Transverse colon (tissue), 4 donors: ENCODE measurements at places on chromosomes 6 and 20. TPM values are rescaled to one million over a fixed set of nuclear protein-coding genes. Genes with fewer than 3 reads are reported as not detected.

DNA sequence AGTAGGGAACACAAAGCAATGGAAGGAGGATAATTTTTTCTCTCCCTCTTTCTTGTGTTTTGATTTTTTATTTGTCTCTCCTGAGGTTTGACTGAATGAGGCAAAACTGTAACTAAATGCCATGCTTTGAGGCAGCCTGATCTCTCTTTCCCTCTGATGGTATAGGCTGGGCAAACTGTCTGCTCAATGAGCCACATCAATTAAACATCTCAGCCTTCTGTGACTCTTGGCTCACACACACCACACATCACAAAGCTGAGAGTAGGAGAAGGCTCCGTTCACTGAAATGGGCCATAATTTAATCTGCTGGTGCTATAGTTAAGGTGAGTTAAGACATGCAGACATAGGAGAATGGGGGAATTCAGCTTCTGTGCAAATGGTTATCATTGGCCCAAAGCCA is 28.1 kb upstream of the SCGN start:
- no peak overlapping the region for H3K27ac ChIP-seq
- DNase-seq, result no peak
- H3K27me3 ChIP-seq, result no peaks in the 10 kb centered on the region
- H3K4me3 ChIP-seq, result no peak overlapping the region
- H3K4me1 ChIP-seq, result no peaks in the 10 kb centered on the region

DNA sequence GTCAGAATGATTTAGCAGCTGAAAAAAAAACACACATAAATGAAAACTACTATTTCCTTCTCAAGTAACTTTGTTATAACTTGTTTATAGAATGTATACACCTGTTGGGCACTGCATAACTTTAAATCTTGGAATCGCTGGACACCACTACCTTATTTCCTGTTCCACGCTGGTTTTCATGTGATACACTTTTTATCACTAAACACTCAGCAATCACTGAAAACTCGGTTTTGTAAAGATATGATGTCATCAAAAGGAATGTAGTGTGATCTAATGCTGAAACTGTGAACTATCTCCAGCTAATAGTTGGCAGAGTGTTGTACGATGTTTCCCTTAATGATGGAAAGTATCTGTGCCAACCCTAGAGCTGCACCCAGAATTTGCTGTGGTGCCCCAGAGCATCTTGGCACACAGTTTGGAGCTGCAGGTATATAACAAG is 127.9 kb downstream of the BACH2 start:
- H3K27ac ChIP-seq, result no peak overlapping the region
- no peak overlapping the region for H3K4me3 ChIP-seq
- no peaks in the 10 kb centered on the region for H3K36me3 ChIP-seq
- no peak for DNase-seq
- no peaks in the 10 kb centered on the region for H3K27me3 ChIP-seq

- no peak overlapping the region for H3K4me3 ChIP-seq
- H3K27me3 ChIP-seq, result no peaks in the 10 kb centered on the region
- peak overlapping the region; percentile 15 for H3K27ac ChIP-seq
- DNase-seq, result peak; percentile 80
- peaks cover 8% of the 10 kb centered on the region for H3K4me1 ChIP-seq
- no peaks in the 10 kb centered on the region for H3K36me3 ChIP-seq
Observed at GRCh38 chr6:111997078-111997852, 56.6 kb upstream of the CCN6 start.

- no peak overlapping the region for H3K27ac ChIP-seq
- H3K27me3 ChIP-seq, result no peaks in the 10 kb centered on the region
- H3K36me3 ChIP-seq, result no peaks in the 10 kb centered on the region
- no peak overlapping the region for H3K4me3 ChIP-seq
- H3K4me1 ChIP-seq, result no peaks in the 10 kb centered on the region
Observed at GRCh38 chr6:48186746-48187145, 75.7 kb upstream of the PTCHD4 start.

DNA sequence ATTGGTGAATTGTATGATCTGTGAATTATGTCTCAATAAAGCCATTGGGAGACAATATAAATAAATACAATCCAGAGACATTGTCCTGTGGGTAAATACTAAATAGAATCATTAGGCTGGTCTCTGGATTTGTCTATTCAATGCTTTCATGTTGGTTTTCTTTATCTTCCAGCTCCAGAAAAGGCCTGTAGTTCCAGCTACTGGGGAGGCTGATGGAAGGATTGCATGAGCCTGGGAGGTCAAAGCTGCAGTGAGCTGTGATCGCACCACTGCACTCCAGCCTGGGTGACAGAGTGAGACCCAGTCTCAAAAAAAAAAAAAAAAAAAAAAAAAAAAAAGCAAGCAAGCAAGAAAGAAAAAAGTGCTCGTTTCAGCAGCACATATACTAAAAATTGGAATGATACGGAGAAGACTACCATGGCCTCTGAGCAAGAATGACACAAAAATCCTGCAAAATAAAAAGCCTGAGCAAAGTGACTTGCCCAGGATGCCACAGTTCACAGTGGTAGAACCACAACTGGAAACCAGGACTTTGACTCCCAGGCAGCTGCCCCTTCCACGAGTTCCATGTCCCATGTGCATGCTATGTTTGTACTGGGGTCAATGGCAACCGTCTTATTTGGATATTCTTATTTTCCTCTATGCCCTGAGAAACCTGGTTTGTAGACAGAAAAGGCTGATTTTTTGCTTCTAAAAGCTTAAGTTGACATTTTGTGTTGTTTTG is 33.6 kb upstream of the GMPR start:
- H3K27ac ChIP-seq, result no peak overlapping the region
- no peaks in the 10 kb centered on the region for H3K27me3 ChIP-seq
- no peak for DNase-seq
- H3K4me3 ChIP-seq, result no peak overlapping the region

DNA sequence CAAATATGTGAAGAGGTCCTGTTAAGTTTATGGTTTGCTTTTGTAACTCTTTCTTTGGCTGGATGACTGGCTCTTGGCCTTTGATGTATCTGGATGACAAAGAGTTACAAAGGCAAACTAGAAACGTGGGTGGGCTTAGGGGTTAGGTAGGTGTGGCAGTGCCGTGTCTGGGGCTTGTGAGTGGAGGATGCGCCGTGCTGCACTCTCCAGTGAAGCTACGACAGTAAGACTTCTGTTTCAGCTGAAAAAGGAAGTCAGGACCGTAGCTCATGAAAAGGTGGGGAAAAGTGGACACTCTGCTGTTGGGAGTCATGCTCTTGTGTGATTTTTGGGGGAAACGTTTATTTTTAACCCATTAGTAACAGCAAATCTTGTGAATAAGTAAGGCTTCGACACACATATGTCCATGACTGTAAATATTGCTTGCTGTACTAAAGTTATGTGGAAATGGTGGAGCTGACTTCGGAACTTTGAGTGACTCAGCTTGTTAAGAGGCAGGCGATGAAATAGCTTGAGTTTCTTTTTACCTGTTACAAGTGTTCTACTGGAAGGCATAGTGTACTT is 45.6 kb downstream of the DUSP22 start:
- H3K4me3 ChIP-seq, result no peak overlapping the region
- no peaks in the 10 kb centered on the region for H3K4me1 ChIP-seq
- no peak for DNase-seq
- peak overlapping the region; percentile 44 for H3K27ac ChIP-seq
- H3K36me3 ChIP-seq, result no peaks in the 10 kb centered on the region

GRCh38 chr20:47951521-47951971 is 166.3 kb upstream of the SULF2 start:
- no peak for DNase-seq
- no peak overlapping the region for H3K27ac ChIP-seq
- no peaks in the 10 kb centered on the region for H3K4me1 ChIP-seq
- H3K27me3 ChIP-seq, result no peaks in the 10 kb centered on the region
- no peaks in the 10 kb centered on the region for H3K36me3 ChIP-seq

GRCh38 chr20:4230651-4231050 is 215.3 kb upstream of the RNF24 start:
- H3K27ac ChIP-seq, result no peak overlapping the region
- no peaks in the 10 kb centered on the region for H3K36me3 ChIP-seq
- DNase-seq, result no peak
- H3K4me1 ChIP-seq, result peaks cover 6% of the 10 kb centered on the region
- no peak overlapping the region for H3K4me3 ChIP-seq

DNA sequence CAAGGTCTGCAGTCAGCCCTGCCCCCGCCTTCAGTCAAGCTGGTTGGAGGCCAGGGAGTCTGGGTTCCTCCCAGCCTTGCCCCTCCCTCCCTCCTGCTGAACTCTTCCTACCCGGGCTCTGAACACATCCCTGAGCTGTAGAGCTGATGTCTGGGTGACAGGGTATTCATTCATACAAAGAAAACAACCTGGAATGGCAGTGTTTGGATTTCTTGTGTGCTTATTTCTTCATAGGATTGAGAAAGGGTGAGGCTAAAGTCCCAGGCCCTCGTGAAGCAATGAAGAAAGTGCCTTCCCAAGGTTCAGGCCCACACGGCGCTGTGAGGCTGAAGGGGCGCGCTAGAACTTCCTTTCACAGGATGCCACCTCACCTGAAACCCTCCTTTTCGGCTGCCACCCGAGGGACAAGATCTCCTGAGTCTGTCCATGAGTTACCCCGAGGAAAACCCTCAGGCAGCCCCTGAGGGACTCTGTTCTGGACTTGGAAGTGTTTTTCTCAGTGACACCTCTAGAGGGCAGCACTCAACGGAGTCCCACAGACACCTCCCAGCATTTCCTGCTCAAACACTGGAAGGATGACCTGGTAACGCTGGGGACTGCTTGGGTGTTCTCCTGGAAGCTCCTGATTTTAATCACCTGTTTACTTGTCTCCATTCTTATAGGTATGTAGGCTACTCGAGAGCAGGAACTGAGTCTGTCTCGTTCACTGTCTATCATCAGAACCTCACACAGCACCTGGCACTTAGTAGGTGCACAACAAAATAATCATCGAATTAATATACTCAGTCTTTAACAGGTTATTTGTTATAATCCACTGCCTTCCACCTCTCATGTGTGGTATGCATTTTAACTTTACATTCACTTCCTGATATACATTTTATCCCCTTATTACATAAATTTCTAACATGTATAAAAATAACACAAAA is 11.8 kb upstream of the GSTA1 start:
- no peaks in the 10 kb centered on the region for H3K4me1 ChIP-seq
- no peak overlapping the region for H3K27ac ChIP-seq
- DNase-seq, result peak; percentile 52
- H3K4me3 ChIP-seq, result no peak overlapping the region

DNA sequence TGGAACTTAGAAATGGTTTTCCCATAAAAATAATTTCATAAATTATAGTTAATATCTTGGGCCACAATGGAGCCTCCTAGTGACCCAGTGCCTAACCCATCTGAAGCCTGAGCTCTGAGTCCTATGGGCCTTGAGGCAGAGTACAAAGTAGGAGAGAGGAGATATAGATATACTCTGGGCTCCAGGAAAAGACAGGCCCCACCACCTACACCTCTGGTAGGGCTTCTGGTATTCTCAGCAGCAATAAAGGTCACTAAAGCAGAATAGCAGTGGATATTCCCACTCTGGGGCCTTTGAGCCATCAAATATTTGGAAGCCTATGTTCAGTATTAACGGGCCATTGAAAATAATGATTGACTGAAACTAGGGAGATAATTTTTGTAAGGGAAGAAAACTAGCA is 24.1 kb downstream of the CYP39A1 start:
- no peak for DNase-seq
- H3K27ac ChIP-seq, result no peak overlapping the region
- no peaks in the 10 kb centered on the region for H3K36me3 ChIP-seq
- no peaks in the 10 kb centered on the region for H3K27me3 ChIP-seq

- no peak overlapping the region for H3K27ac ChIP-seq
- no peaks in the 10 kb centered on the region for H3K4me1 ChIP-seq
- H3K27me3 ChIP-seq, result no peaks in the 10 kb centered on the region
- H3K36me3 ChIP-seq, result no peaks in the 10 kb centered on the region
- no peak for DNase-seq
Observed at GRCh38 chr6:161828355-161828754, 554.5 kb upstream of the AGPAT4 start.

DNA sequence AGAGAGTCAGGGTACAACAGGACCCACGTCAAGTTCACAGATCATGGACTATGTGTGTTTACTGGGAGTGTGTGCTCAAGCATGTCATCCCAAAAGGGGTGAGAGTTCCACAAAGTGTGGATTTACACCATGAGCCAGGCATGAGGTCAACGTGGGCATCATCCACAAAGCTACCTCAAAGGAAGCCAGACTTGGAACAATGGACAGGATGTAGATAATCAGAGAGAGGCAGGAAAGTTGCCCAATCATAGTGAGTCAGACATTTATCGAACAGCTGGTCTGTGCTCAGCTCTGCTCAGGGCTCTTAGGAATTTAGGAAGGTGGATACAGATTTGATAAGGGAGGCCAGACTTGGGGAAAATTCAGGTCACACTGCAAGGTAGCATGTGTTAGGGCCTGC is 317.2 kb upstream of the CDYL start:
- H3K4me3 ChIP-seq, result no peak overlapping the region
- DNase-seq, result no peak
- no peaks in the 10 kb centered on the region for H3K4me1 ChIP-seq
- no peak overlapping the region for H3K27ac ChIP-seq

- no peaks in the 10 kb centered on the region for H3K27me3 ChIP-seq
- H3K27ac ChIP-seq, result no peak overlapping the region
- no peaks in the 10 kb centered on the region for H3K4me1 ChIP-seq
- H3K4me3 ChIP-seq, result no peak overlapping the region
- H3K36me3 ChIP-seq, result no peaks in the 10 kb centered on the region
- DNase-seq, result no peak
Observed at GRCh38 chr6:88179692-88180091, 13.5 kb upstream of the CNR1 start.

- no peaks in the 10 kb centered on the region for H3K4me1 ChIP-seq
- DNase-seq, result no peak
- no peaks in the 10 kb centered on the region for H3K27me3 ChIP-seq
- no peak overlapping the region for H3K27ac ChIP-seq
- H3K4me3 ChIP-seq, result no peak overlapping the region
Observed at GRCh38 chr6:135115411-135115810, 60.8 kb upstream of the HBS1L start.

- no peak for DNase-seq
- H3K4me3 ChIP-seq, result no peak overlapping the region
- no peak overlapping the region for H3K27ac ChIP-seq
- H3K36me3 ChIP-seq, result no peaks in the 10 kb centered on the region
Observed at GRCh38 chr6:90429713-90430112, 133.1 kb upstream of the BACH2 start.

DNA sequence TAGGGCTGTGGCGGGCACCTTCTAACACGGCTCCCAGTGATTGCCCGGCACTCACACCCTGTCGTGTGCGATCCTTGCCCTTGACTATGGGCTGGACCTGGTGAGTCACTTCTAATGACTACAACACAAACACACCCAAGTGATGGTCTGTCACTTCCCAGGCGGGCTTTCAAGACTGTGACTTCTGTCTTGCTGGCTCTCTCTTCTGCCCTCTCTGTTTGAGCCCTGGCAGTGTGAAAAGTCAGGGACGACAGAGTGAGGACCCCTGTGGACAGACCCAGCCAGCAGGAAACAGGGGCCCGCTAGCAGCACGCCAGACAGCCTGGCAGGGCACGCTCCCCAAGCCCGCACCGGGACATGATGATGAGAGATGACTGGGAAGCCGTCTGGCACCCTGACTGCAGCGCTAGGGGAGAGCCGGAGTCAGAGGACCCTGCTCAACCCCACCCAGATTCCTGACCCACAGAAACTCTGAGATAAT is 43.0 kb downstream of the KIF16B start:
- DNase-seq, result peak; percentile 87
- peak overlapping the region; percentile 80 for H3K27ac ChIP-seq
- H3K27me3 ChIP-seq, result no peaks in the 10 kb centered on the region
- H3K4me3 ChIP-seq, result no peak overlapping the region

The PROCR gene
- total RNA-seq, result 7.1 TPM

The HLA-DQB2 gene
- total RNA-seq, result not detected

The MACROD2 gene
- 6.5 TPM for total RNA-seq

The CST3 gene
- total RNA-seq, result 1,755 TPM

The ALDH5A1 gene
- total RNA-seq, result 4.1 TPM

The BCL2L1 gene
- 98.6 TPM for total RNA-seq

The IP6K3 gene
- 1.9 TPM for total RNA-seq
